ENCODE measurements at places on chromosomes 7 and 10.
A peak's percentile ranks its signal among the peaks of the same experiment; 100 is the strongest.

- no peak for DNase-seq
Measured at GRCh38 chr10:76036111-76036940, 604.9 kb downstream of the LRMDA start.

GRCh38 chr7:121187222-121187621 lies 141.6 kb upstream of the WNT16 start:
- no peak for DNase-seq

- no peak for DNase-seq
Measured at GRCh38 chr10:32142646-32143045, 86.4 kb upstream of the KIF5B start.

DNA sequence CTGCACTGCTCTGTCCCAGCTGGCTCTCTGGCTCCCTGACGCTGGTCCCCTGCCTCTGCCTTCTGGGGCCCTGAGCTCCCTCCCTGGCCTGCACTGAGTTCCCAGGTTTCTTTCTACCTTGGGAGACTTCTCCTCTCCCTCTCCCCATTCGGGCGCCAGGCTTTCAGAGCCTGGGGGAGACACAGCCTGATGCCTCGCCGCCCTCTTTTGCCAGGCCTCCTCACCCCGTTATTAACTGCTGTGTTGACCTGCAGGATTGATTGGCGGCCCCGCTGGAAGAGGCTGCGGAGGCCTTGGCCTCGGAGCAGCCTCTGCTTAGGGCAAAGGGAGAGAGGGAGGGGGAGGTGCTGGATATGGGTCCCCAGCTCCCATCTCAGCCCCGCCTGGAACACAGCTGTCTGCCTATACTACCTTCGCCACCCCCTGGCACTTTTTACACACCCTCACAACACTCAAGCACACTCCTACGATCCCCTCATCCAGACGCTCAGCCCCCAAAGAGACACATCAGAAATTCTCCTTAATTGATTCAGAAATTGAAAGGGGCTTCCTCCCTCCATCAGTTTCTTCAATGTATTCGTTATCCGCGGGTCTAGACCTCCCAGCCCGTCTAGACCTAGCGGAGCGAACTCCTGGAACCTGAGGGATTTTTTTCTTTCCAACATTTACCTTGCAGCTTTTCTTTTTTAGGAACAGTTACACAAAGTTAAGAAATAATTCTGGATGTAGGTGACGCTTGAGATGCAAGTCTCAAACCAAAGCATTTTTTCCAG lies 7.1 kb upstream of the PAX2 start:
- no peak for DNase-seq

DNA sequence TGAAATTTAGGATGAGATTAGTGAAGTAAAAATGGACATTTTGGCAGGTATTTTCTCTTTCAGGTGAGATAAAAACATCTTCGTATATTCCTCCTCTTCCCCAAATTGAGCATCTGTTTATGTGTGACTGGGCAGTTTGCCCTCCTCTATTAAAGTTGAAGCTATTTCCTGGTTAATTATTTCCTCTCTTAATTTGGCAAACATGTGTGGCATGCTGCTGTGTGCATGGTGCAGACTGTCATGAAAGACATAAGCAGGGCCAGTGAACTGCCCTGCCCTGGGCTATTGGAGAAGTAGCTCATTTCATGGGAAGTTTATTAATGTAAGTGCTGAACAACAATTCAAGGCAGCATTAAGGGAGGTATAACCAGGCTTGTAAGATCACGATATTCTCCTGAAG lies 52.6 kb downstream of the EVX1 start:
- no peak for DNase-seq

DNA sequence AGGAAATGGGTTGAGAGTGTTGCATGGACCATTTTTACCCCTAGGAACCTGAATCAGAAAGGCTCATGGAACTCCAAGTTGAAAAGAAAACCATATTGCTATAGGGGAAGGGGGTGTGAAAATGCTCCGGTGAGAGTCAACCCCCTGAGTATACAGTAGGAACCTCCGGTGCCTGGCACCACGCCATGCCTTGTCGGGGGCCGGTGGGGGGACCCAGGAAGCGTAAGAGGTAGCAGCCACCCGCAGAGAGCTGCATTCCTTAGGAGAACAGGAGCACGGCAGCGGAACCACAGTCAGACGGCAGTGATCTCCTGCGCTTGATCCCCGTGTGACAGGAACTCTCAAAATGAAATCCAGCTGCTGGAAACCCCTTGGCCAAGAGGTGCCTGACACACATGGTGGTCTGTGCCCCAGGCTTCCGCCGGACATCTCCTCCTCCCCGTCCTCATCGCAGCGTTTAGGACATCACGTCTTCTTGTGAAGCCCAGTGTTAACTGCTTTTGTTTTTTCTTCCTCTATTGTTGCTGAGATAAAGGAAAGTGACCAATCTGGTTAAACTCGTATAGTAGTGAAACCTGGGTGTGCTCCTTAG lies 186.8 kb downstream of the CELF2 start:
- DNase-seq = no peak

- DNase-seq = no peak
Measured at GRCh38 chr10:2734603-2735002, 332.7 kb upstream of the PFKP start.

DNA sequence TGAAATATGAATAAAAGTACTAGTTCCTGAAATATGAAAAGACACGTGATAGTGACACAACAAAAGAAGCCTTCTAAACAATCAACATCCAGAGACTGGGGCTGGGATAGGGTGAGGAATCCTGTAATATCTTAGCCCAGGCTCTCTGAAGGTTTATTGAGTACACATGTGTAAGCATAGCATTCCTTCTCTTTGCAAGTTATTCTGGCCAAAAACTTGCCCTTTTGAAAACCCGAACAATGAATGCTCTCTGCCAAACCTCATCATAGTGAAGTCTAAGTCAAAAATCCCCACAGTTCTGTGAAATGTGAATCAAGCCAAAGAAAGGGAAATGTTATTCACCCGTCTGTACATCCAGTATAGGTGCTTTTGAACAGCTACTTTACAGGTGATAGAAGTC lies 11.6 kb downstream of the SEMA3D start:
- DNase-seq = no peak

GRCh38 chr10:13206546-13207443 lies 27.4 kb downstream of the UCMA start:
- DNase-seq = no peak

DNA sequence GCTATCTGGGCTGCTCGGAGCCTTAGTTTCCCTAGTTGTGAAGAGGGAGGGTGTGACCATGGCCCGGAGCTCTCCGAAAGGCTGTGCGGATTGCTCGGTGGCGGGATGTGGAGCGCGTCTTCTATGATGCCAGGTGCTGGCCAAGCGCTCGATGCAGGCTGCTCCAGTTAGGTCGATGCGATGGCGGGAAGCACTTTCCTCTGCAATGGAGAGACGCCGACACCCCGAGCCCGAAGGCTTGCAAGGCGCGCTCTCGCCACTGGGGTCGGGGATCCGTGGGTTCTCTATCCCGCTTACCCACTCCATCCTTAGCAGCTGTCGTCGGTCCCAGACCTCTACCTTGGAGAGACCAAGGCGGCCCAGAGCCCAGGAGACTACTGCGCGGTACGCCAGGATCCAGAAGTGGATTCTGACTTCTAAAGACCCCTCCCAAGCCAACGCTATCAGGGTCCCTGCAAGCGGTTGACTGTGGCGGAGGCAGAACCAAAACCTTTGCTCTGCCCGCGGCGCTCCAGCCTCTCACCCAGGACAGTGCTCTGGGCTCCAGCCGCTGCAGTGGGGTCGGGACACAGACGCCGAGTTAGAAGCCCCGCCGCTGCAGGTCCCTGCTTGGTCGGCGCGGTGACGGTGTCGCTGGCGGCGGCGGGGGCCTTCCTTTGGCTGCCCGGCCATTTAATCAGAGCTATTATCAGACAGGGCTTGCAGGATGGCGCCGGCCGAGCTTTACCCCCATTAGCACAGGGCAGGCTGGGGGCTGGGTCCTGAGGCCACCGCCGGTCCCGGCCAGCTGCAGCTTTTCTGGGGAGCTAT lies 7.8 kb upstream of the TBX20 start:
- DNase-seq = no peak

GRCh38 chr10:71899665-71900412 lies 48.8 kb upstream of the PSAP start:
- no peak for DNase-seq

GRCh38 chr7:120583899-120584586 lies 273.9 kb downstream of the TSPAN12 start:
- DNase-seq = no peak

- no peak for DNase-seq
Measured at GRCh38 chr7:106279425-106280197, 5.2 kb downstream of the NAMPT start.

- peak; percentile 83 for DNase-seq
Measured at GRCh38 chr7:137898839-137899721, 52.3 kb upstream of the DGKI start.

GRCh38 chr7:132290021-132290420 lies 286.2 kb downstream of the PLXNA4 start:
- DNase-seq = no peak

DNA sequence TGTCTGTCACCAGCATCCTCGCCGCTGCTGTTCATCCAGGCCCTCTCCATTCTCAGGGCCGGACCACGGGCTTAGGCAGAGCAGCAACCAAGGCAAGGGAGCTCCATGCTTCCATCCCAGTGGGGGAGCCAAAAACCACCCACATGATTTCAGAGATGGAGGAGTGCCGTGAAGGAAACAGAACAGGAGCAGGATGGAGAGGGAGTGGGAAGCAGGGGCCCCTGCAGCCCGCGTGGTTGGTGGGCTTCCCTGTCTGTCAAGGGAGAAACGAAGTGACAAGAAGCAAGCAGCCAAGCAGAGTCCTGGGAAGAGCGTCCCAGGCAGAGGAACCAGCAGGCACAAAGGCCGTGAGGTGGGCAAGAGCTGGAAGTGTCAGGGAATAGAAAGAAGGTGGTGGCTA lies 95.7 kb downstream of the SLIT1 start:
- DNase-seq = no peak

GRCh38 chr10:119177708-119178371 lies 772 bp downstream of the PRDX3 start:
- no peak for DNase-seq
